CD4-positive, alpha-beta T cell treated with Interleukin-17A for 1 hour (primary cell): ENCODE measurements at places on chromosomes 5 and 9.

GRCh38 chr5:118325931-118326330 lies 662.4 kb downstream of the DTWD2 start:
- no peak for DNase-seq

DNA sequence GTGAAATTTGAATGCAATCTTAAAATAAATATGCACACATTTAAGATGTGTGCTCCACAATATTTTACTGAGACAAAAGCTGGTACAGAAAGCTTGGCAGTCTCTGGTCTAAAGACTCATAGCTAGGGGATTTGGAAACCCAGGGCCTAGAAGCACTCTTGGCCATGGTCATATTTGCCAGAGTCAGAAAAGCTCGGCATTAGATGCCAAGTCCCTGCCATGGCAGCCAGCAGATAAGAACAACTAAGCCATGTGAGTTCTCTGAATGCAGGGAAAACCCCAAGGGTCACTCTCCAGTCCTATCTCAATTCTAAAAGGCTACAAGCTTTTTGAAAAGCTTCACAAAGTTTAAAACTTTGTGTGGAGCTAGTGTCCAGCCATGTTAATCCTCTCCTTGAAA lies 119.5 kb downstream of the FAM114A2 start:
- DNase-seq, result no peak

GRCh38 chr9:107881626-107882300 lies 392.2 kb upstream of the KLF4 start:
- DNase-seq, result no peak

- DNase-seq, result no peak
These were observed 20.7 kb downstream of the ZNF608 start for GRCh38 chr5:124725622-124726258.

- peak; percentile 22 for DNase-seq
These were observed 925 bp downstream of the ABHD17B start for GRCh38 chr9:71909887-71910649.

- no peak for DNase-seq
These were observed 312.0 kb upstream of the RGMB start for GRCh38 chr5:98461485-98461884.

DNA sequence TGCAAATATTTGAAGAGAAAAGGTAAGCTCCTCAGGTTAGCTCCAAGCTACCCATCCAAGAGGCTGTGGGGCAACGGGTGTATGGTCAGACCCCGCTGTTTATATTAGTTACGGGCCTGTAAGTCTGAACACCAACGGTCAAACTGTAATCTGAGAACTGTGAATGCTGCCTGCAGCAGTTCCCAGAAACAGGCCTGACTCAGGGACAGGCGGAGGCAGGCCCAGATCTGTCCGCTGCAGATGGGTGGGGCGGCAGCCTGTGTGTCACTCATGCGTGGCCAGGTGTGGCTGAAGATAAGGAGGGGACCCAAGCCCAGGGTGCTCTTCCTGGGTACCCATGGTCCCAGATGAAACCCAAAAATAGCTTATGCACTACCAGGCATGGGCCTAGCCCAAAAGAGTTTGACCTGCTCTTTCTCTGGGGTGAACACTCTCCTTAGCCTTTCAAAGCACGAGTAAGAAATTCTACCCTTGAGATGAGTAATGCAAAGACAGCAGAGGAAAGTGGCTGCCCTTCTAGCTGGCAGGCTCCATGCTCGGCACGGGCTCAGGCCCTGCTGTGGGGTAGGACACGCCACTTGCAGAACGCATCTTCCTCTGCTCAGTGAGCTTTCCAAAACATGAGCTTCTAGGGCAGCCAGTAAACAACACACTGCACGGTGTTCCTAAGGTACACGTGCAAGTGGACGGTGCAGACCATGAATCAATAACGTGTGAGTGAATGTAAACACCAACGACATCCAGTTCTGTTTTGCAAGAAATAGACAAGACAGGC lies 9.1 kb downstream of the UBAC1 start:
- no peak for DNase-seq

DNA sequence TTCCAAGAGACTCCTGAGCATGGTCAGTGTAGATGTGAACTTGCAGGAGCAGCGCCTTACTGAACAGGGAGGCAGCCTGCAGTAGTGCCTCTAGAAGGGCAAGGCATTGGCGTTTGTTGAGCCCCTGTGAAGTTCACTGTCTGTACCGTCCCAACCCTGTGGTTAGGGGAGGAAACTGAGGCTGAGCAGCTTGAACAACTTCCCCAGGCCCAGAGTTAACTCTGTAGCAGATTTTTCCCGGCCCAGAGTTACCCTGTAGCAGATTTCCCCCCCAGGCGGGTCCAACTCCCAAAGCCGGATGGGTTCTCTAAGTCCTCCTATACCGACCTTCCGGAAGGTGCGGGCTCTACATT lies 9.6 kb downstream of the LMX1B start:
- DNase-seq, result no peak

- no peak for DNase-seq
These were observed 33.0 kb downstream of the DAPK1 start for GRCh38 chr9:87530716-87531115.

DNA sequence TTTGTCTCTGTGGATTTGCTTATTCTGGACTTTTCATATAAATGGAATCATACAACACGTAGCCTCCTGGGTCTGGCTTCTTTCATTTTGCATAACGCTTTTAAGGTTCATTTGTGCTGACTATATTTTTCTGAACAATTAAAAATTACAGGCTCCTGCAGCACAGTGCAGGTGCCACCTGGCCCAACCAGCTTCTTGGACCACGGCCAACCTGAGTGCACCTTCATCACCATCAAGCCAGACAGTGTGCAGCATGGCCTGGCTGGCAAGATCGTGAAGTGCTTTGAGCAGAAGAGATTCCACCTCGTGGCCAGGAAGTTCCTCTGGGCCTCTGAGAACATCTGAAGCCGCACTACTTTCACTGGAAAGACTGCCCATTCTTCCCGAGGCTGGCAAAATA lies 53.5 kb upstream of the COL15A1 start:
- DNase-seq, result no peak

DNA sequence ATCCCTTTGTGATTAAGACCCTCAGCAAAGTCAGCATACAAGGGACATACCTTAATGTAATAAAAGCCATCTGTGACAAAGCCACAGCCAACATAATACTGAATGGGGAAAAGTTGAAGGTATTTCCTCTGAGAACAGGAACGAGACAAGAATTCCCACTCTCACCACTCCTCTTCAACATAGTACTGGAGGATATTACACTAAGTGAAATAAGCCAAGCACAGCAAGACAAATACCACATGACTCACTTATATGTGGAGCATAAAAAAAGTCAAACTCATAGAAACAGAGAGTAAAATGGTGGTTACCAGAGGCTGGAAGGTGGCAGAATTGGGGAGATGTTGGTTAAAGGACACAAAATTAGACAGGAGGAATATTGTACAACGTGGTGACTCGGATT lies 118.1 kb upstream of the NFIL3 start:
- no peak for DNase-seq

- DNase-seq, result no peak
These were observed 150.3 kb downstream of the XRCC4 start for GRCh38 chr5:83227611-83228010.

DNA sequence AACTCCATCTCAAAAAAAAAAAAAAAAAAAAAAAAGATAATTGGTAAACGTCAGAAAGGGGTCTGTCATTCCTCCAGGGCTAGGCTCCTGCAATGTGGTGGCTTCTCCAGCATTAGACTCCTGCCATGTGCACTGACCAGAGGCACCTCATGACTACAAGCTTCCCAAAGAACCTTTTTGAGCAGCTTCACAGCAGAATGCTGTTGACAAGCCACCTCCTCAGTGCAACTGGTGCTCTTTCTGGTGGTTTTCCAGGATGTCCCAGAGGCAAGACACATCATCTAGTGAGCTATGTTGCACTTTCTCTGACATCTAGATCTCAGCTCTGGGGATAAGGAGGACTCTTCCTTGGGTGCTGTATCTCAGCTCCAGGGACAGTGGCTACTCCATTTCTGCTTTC lies 11.6 kb downstream of the RPL37 start:
- DNase-seq, result no peak

DNA sequence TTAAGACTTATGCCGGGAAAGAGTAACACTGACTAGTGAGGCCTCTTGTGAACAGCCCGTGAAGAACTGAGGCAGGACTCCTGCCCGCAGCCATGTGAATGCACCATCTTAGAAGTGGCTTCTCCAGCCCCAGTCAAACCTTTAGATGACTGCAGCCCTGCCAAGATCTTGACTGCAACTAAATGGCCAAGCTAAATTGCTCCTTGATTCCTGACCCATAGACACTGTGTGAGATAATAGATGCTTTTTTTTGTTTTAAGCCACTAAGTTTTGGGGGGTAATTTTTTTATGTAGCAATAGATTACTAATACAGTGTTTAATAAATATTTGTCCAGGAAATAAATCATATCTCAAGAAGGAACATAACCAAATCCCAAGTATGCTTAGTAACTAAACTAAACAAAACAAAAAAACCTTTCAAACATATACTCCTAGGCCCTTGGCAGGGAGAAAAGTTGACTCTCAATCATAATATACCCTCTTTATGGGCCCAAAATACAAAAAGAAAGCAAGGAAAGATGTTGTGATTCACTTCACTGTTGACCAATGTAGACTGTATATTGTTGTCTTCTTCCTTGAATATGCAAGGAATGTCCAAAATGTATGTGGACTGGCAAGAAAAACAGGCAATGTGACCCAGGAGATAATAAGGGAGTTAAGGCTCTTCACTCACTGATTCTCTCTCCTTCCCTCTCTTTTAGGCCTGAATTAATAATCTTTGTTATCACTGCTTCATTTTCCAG lies 79.7 kb upstream of the ZNF366 start:
- no peak for DNase-seq

DNA sequence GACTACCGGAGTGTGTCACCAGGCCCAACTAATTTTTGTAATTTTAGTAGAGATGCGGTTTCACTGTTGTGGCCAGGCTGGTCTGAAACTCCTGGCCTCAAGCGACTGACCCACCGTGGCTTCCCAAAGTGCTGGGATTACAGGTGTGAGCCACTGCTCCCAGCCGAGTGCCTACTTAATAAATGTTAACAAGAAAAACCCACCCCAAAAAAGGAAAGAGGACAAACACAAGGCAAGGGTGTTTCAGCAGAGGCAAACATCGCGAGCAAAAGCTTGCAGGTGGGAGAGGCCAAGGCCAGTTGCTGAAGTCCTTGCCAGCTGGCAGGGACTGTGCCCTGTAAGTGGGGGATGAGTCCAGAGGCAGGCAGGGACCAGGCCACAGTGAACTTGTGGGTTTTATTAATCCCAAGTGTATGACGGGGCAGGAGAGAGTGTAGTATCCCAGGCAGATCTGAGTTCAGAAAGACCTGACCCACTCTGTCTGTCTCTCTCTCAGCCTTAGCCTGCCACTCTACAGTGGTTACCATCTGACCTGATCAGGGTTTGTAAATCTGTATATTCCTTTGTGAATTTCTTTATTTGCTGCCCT lies 6.4 kb upstream of the FPGS start:
- DNase-seq, result no peak

- DNase-seq, result no peak
These were observed 221.1 kb downstream of the ISL1 start for GRCh38 chr5:51604324-51604723.

GRCh38 chr5:138695781-138696180 lies 57.4 kb upstream of the CTNNA1 start:
- DNase-seq, result no peak

DNA sequence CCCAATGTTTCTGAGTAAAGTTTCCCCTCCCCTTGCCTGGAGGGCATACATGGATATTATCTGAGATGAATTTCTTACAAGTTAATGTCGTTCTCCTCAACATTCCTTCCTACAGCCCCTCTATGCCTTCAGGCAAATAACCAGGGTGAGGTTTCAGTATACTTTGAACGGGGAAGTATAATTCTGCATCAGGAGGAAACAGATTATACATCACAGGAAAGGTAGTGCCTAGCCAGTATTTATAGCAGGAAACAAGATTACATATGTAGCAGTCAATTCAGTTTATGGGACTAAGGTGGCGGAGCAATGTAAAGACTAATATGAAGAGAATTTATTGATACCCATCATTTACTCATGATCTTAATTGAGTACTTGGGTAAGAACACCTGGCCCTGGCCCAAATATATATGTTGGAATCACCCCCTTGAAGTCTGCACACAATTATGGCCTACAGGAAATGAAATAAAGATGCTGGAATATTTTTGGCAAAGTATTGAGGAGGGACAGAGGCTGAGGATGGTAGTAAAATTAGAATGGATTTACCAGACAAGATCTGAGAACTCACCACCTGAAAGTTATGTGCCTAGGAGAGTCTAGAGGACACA lies 661.1 kb downstream of the PTPRD start:
- no peak for DNase-seq

DNA sequence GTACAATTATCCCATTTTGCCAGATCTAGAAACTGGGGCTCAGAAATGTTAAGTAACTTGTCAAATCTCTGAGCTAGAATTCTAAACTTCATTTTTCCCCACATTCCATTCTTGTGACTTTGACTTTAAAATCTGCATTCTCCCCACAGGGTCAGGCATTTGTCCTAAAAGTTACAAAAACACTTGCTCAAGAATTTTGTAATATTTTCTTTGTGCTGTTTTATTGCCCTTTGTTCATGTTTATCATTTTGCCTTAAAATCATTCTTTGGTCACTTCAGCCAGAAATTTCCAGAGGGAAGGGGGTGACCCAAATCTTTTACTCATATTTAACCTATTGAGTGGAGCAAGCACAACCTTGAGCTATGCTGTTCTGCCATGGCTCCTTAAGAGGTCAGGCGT lies 120.1 kb upstream of the CCL21 start:
- no peak for DNase-seq

- no peak for DNase-seq
These were observed 369.6 kb downstream of the CYLC2 start for GRCh38 chr9:103364753-103365152.

DNA sequence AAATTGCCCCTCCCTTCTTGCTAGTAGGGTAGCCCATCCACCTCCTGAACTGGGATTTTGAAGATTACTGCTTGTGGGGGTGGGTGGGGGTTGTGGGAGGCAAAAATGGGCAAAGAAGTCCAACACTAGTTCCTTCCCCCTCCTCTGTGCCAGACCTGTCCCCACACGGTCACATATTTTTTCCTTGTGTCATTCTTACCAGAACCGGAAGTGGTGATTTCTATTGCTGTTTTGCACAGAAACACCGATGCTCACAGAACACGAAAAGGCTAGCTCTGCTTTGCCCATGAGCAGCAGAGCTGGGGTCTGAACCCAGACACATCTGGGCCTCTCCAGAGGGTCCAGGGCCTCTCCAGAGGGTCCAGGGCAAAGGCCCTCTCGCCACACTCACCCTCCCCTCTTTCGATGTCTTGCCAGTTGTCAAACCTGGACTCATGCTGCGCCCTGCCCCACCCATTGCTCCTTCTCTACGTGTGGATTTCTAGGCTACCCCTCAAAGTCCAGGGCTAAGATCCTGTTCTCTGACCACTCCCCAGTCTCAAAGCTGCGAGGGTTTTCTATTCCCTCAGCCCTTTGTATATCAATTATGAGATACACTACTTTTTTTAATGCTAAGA lies 264.4 kb upstream of the MSX2 start:
- no peak for DNase-seq

DNA sequence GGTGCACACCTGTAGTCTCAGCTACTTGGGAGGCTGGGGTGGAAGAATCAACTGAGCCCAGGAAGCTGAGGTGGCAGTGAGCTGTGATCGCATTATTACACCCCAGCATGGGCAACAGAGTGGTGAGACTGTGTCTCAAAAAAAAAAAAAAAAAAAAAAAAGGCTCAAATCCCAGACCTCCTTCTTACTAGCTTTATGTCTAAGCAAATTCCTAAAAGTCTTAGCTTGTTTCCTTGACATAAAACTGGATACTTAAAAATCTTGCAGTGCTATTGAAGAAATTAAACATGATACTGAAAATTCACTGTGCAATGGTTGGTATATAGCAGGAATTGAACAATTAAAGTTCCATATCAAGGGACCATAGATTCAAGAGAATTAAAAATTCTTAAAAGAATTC lies 45.0 kb downstream of the PCDHGC5 start:
- DNase-seq, result no peak

- DNase-seq, result no peak
These were observed 38.8 kb downstream of the ARHGEF28 start for GRCh38 chr5:73664796-73665195.
